ENCODE measurements at places on chromosomes 1 and 21.

GRCh38 chr1:83912876-83913275, 86.1 kb downstream of the TTLL7 start:
- no peak for DNase-seq

GRCh38 chr1:111600886-111601386, 18.7 kb upstream of the RAP1A start:
- no peak for DNase-seq

GRCh38 chr21:42629933-42630589, 23.4 kb upstream of the PDE9A start:
- DNase-seq = no peak

GRCh38 chr1:9633493-9633892, 18.0 kb upstream of the PIK3CD start:
- DNase-seq = no peak

- no peak for DNase-seq
These were observed 1441.0 kb downstream of the BRINP3 start for GRCh38 chr1:189036628-189037027.

GRCh38 chr1:153478692-153479618, 18.5 kb upstream of the S100A7 start:
- no peak for DNase-seq

GRCh38 chr1:244576259-244576892, 76.5 kb upstream of the DESI2 start:
- DNase-seq = no peak
